ENCODE measurements at places on chromosomes 6 and 20. TPM values are rescaled to one million over a fixed set of nuclear protein-coding genes. Genes with fewer than 3 reads are reported as not detected.

Gene VAPB
- total RNA-seq, result 58.1 TPM

Gene HLA-DPA1
- total RNA-seq, result not detected

Gene DEFB124
- not detected for total RNA-seq

Gene OR2J3
- total RNA-seq, result not detected

Gene TRIM40
- not detected for total RNA-seq

Gene FOXS1
- total RNA-seq, result 0.94 TPM

Gene LINC00237
- not detected for total RNA-seq
